Activated naive CD4-positive, alpha-beta T cell treated with anti-CD3 and anti-CD28 coated beads for 36 hours (primary cell): ENCODE measurements at places on chromosomes 5 and 9. TPM values are rescaled to one million over a fixed set of nuclear protein-coding genes. Genes with fewer than 3 reads are reported as not detected.

The NACC2 gene
- total RNA-seq: 3.4 TPM

The PCA3 gene
- not detected for total RNA-seq

The ZFP2 gene
- 0.17 TPM for total RNA-seq

The PCDHGB3 gene
- not detected for total RNA-seq

The PCDHA9 gene
- not detected for total RNA-seq

The PCDHB6 gene
- not detected for total RNA-seq

The BHMT2 gene
- not detected for total RNA-seq

The EIF4EBP3 gene
- 28.5 TPM for total RNA-seq

The GABRA1 gene
- total RNA-seq: not detected

The DND1 gene
- total RNA-seq: 1.7 TPM
